ENCODE measurements at places on chromosomes 12 and 14.

- H3K4me1 ChIP-seq: no peaks in the 10 kb centered on the region
- H3K4me3 ChIP-seq: no peak overlapping the region
- H3K27ac ChIP-seq: no peak overlapping the region
- H3K36me3 ChIP-seq: no peaks in the 10 kb centered on the region
- H3K27me3 ChIP-seq: no peaks in the 10 kb centered on the region
- DNase-seq: no peak
Observed at GRCh38 chr12:72295744-72296143, 23.6 kb downstream of the TRHDE start.

DNA sequence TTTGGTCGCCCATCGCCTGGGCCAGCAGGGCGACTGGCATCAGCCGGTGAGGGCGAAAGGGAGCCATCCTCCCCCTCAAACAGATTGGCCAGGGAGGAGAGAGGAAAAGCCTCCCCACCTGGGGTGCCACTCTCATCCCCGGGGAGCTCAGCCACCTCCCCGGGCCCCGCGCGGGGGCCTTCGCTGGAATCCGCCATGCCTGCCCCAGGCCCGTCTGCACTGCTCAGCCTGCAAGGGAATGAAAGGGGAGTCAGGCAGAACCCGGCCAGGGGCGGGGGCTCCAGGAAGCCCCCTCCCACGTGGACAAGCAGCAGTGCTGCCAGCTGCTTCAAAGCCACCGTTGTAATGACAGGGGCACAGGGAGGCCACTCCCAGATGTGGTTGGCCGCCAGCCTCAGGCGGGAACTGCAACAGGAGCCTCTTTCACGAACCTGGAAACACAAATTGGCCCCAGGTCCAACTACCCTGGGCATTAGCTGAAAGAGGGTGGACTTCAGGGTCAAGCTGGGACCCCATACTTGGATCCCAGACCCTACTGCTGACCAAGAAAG, 18.5 kb downstream of the TRPV4 start:
- no peak overlapping the region for H3K4me3 ChIP-seq
- H3K27me3 ChIP-seq: no peaks in the 10 kb centered on the region
- DNase-seq: no peak
- peaks cover 4% of the 10 kb centered on the region for H3K4me1 ChIP-seq
- no peaks in the 10 kb centered on the region for H3K36me3 ChIP-seq
- no peak overlapping the region for H3K27ac ChIP-seq

DNA sequence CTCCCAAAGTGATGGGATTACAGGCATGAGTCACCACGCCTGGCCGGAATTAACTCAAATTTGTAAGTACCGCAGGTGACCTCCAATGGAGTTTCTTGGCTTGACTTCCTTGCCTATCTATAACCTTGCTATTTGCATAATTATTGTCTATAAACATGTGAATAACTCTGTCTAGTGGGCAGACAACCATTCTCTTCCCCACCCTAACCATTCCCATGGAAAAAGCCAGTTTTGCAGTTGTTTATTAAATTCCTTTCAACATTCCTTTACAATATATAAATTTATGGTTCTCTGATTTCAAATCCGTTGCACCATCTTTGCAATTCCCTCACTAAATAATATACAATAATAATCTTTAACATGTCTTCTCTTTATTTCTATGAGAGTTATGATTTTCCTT, 61.0 kb upstream of the ZDHHC17 start:
- H3K27ac ChIP-seq: no peak overlapping the region
- no peaks in the 10 kb centered on the region for H3K27me3 ChIP-seq
- peaks cover 18% of the 10 kb centered on the region for H3K4me1 ChIP-seq
- DNase-seq: no peak

DNA sequence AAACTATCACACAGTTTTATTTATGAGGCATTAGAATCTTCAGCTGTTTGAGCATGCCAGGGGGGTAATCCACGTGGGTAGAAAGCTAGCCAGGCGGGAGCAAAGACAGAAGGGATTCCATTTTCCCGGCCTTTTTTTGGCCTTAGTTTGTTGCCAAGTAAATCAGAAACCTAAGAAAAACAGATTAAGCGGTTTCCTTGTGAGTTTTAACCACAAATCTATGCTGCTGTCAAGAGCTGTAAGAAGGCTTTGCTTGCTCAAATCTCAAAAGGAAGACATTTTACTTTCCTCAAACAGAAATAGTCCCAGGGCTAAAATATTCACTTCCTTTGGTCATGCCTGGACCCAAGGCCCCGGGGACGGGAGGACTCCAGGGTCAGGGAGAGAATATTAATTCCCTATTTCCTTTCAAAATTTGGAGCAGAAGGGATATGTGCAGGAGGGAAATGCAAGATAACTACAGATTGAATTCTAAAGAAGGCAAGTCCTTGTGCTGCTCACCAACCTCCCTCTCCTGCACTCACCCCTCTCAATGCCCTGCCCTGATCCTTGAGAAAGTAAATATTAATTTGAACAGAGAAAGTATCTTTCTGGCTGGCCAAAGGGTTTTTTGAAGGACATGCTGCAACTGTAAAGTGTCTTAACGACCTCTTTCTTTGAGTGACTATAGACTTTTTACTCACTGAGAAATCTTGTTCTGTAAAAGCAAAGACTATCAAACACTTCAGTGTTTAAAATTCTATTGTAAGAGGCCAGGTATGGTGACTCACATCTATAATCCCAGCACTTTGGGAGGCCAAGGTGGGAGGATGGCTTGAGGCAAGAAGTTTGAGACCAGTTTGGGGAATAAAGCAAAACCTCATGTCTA, 75.7 kb downstream of the HSD17B6 start:
- no peaks in the 10 kb centered on the region for H3K36me3 ChIP-seq
- no peaks in the 10 kb centered on the region for H3K27me3 ChIP-seq
- no peak for DNase-seq
- no peaks in the 10 kb centered on the region for H3K4me1 ChIP-seq
- H3K27ac ChIP-seq: no peak overlapping the region

GRCh38 chr12:7970475-7971252, 34.7 kb upstream of the SLC2A3 start:
- peak overlapping the region; percentile 43 for H3K4me3 ChIP-seq
- DNase-seq: peak; percentile 99
- H3K27me3 ChIP-seq: no peaks in the 10 kb centered on the region

DNA sequence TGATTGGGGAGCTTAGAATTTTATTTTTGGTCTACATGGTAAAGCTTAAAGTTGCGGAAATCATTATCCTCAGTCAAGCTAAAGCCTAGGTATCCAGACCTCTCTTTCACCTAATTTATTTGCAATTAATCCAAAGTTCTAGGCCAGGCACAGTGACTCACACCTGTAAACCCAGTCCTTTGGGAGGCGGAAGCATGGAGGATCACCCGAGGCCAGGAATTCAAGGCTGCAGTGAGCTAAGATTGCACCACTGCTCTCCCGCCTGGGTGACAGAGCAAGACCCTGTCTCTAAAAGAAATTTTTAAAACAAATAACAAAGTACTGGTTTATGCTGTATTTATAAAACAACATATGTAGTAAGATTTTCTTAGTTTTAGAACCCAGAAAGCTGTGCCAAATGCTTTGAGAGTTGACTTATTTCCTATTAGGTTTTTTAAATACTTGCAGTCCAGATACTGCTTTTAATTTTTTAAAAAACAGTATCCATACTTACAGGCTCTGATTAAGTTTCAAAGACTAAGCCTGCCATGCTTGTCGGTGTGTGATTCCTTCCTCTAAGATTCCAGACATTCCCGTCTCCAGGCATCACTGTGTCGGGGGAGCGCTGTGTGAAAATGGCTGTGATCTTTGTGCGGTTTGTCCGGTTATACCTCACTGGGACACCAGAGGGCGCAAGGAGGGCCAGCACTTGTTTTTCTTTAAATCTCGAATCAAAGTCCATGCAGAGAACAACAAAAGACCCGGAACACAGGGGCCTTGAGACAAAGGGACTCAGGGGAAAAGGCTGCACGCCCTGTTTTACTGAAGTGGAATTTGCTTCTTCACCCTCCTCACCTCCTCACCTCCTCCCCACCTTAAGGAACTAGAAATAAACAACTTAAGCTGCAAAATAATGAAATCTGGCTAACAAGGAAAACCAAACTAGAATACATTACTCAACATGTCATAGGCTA, 24.6 kb upstream of the TMPO start:
- peak; percentile 93 for DNase-seq
- H3K36me3 ChIP-seq: no peaks in the 10 kb centered on the region
- H3K27me3 ChIP-seq: no peaks in the 10 kb centered on the region
- peaks cover 36% of the 10 kb centered on the region for H3K4me1 ChIP-seq
- peak overlapping the region; percentile 90 for H3K27ac ChIP-seq

Measured in Caco-2 (cell line).